Breast epithelium (tissue), 4 donors: ENCODE measurements at places on chromosomes 3 and 15.

GRCh38 chr3:41653571-41654239 lies 308.2 kb downstream of the ULK4 start:
- H3K4me3 ChIP-seq = no peak overlapping the region
- DNase-seq = no peak
- no peaks in the 10 kb centered on the region for H3K27me3 ChIP-seq

GRCh38 chr3:161016417-161017313 lies 88.5 kb downstream of the B3GALNT1 start:
- no peak overlapping the region for H3K27ac ChIP-seq
- no peak for DNase-seq

DNA sequence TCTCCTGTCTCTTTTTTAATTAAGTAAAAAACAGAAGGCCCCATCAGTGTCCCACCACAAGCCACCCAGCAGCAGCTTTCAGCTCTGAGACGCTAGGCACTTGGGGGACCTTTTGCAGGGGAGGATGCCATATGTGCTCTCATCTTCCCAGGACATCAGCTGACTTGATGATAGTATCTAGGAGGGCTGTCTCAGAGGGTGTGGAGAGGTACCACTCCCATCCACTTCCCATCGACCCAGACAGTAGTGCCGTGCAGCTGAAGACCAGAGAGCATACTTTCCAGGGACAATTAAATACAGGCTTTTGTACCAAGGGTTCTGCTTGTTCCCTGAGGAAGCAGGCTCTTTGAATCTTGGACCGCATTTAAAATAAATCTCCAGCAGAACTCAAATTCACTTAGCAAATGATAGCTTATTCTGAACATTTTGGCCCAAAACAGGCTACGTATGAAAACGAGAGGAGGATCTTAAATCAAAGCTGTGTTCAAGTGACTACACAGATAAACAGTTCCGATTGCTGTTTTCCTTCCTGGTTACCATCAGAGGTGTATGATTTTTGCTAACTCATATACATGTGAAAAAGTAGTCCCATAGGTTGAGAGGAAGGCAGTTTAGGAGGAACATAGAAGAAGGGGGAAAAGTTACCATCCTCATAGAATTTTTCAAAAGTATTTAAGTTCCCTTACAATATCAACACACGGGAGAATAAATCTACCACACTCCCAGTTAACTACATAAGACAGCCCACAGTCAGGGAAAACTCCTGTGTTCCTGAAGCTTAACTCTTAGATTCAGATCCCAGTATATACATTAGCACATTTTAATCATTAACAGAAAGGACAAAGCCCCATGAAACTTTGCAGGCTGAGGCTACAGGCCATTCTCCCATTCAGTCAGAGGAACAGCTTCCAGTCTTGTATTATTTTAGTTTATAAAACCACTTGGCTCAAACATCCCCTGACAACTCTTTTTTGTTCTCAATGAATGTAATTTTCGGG lies 9.5 kb downstream of the WNT5A start:
- H3K27ac ChIP-seq = no peak overlapping the region
- no peak for DNase-seq
- no peaks in the 10 kb centered on the region for H3K27me3 ChIP-seq
- no peaks in the 10 kb centered on the region for H3K36me3 ChIP-seq
- no peaks in the 10 kb centered on the region for H3K4me1 ChIP-seq

- H3K4me3 ChIP-seq = no peak overlapping the region
- H3K36me3 ChIP-seq = no peaks in the 10 kb centered on the region
- no peaks in the 10 kb centered on the region for H3K27me3 ChIP-seq
- H3K4me1 ChIP-seq = no peaks in the 10 kb centered on the region
Observed at GRCh38 chr3:19346759-19347158, 198.4 kb downstream of the KCNH8 start.

DNA sequence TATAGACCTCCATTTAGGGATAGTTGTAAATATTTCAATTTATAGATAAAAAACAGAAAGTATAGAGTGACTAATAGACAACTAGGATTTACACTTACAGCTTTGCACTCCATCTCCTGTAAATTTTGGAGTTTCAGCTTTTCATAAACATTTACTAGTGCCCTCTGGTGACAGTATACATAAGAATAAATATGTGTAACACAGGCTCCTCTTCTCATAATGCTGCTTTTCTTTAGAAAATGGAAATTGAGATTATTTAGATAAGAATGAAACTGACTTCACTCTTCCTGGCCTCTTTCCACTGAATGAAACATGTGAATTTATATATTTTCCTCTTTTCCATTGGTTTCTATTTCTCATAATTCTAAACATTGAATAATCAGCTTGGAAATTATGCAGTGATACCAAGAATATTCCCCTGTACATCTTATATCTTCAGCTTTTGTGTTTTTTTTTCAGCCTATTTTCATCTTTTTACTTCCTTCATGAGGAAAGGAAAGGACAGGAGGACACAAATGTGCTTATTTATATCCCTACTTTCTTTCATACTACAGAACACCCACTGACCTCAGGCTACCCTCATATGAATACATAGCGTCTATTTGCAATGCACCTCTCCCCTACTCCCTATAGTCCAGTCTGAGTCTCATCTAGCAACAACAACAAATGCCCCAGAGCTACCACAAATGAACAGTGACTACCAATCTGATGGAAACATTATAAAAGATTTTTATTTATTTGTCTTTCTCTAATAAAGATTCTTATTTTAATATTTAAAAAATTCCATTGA lies 103.1 kb upstream of the CCDC39 start:
- no peaks in the 10 kb centered on the region for H3K4me1 ChIP-seq
- H3K4me3 ChIP-seq = no peak overlapping the region
- H3K36me3 ChIP-seq = no peaks in the 10 kb centered on the region
- no peaks in the 10 kb centered on the region for H3K27me3 ChIP-seq

- H3K27me3 ChIP-seq = no peaks in the 10 kb centered on the region
- no peaks in the 10 kb centered on the region for H3K36me3 ChIP-seq
- H3K27ac ChIP-seq = no peak overlapping the region
- DNase-seq = no peak
- H3K4me3 ChIP-seq = no peak overlapping the region
- H3K4me1 ChIP-seq = no peaks in the 10 kb centered on the region
Observed at GRCh38 chr3:44414517-44415090, 62.9 kb downstream of the ZNF445 start.

DNA sequence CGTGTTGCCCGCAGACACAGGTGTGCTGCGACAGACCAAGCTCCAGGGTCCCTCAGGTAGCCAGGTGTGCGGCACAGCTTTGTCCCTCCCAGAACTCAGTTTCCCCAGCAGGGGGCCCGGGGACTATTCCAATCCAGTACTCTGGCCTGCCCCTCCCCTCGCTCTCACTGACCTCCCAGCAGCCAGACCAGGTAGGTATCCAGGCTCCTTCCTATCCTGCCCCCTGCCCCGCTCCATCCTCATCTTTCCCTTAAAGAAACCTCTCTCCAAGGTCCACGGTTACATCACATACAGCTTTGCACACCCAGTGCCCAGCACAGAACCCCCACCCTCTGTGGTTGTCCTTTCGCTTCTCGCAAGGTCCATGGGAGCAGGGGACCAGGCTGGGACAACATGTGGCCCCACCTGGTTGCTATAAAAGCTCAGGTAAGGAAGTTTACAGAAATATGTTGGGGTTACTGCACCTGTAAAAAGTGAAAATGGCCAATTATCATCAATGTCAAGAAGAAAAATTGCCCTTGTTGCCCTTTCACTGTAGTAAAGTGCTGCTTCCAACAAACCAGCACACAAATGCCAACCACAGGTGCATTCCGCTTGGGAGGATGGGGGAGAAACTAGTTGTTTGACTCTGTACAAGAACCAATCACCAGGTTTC lies 7.3 kb upstream of the CYP11A1 start:
- H3K36me3 ChIP-seq = no peaks in the 10 kb centered on the region
- peak overlapping the region; percentile 50 for H3K4me3 ChIP-seq
- no peak overlapping the region for H3K27ac ChIP-seq
- H3K27me3 ChIP-seq = no peaks in the 10 kb centered on the region
- no peaks in the 10 kb centered on the region for H3K4me1 ChIP-seq

DNA sequence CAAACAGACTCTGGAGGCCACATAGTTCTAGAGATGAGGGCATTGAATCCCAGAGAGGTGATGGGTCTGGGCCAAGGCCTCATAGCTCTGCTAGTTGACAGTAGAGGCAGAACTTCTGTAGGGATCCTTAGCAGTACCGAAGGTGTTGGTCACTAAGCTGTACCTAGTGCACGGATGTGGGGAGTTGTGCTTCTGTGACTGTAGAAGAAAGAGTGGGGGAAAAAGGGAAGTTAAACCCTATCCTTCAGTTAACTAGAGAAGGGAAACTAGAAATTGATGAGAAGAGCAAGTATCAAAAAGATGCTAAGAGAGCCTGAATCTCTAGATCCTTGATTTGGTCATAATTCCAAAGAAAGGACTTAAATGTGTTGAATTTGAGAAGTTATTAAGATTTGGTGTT lies 186.7 kb downstream of the NFKBIZ start:
- no peaks in the 10 kb centered on the region for H3K36me3 ChIP-seq
- no peak for DNase-seq
- H3K27me3 ChIP-seq = no peaks in the 10 kb centered on the region
- H3K4me1 ChIP-seq = no peaks in the 10 kb centered on the region
- H3K27ac ChIP-seq = no peak overlapping the region

DNA sequence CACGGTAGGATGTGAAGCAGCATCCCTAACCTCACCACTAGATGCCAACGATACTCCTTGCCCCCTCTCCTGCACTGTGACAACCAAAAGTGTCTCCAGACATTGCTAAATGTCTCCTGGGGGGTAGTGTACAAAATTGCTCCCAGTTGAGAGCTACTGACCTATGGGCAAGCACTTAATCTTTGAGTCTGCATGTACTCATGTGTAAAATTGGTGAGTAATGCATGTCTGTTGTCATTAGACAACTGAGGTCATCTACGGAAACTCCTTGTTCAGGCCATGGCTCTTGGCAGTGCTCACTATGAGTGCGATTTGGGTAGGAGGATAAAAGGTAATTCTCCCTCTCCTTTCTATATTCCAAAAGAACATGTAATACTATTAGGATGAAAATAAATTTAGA lies 29.2 kb downstream of the PDHB start:
- no peaks in the 10 kb centered on the region for H3K4me1 ChIP-seq
- H3K4me3 ChIP-seq = no peak overlapping the region
- no peak overlapping the region for H3K27ac ChIP-seq
- DNase-seq = no peak

GRCh38 chr3:171494457-171495109 lies 34.4 kb upstream of the TNIK start:
- H3K4me3 ChIP-seq = no peak overlapping the region
- no peak overlapping the region for H3K27ac ChIP-seq
- DNase-seq = no peak
- H3K4me1 ChIP-seq = no peaks in the 10 kb centered on the region
- H3K36me3 ChIP-seq = no peaks in the 10 kb centered on the region

- no peak for DNase-seq
- H3K27me3 ChIP-seq = no peaks in the 10 kb centered on the region
- no peak overlapping the region for H3K4me3 ChIP-seq
Observed at GRCh38 chr3:107845380-107846278, 245.2 kb downstream of the CD47 start.

GRCh38 chr15:58467121-58467721 lies 35.4 kb downstream of the LIPC start:
- no peak overlapping the region for H3K4me3 ChIP-seq
- H3K36me3 ChIP-seq = no peaks in the 10 kb centered on the region
- no peak overlapping the region for H3K27ac ChIP-seq

DNA sequence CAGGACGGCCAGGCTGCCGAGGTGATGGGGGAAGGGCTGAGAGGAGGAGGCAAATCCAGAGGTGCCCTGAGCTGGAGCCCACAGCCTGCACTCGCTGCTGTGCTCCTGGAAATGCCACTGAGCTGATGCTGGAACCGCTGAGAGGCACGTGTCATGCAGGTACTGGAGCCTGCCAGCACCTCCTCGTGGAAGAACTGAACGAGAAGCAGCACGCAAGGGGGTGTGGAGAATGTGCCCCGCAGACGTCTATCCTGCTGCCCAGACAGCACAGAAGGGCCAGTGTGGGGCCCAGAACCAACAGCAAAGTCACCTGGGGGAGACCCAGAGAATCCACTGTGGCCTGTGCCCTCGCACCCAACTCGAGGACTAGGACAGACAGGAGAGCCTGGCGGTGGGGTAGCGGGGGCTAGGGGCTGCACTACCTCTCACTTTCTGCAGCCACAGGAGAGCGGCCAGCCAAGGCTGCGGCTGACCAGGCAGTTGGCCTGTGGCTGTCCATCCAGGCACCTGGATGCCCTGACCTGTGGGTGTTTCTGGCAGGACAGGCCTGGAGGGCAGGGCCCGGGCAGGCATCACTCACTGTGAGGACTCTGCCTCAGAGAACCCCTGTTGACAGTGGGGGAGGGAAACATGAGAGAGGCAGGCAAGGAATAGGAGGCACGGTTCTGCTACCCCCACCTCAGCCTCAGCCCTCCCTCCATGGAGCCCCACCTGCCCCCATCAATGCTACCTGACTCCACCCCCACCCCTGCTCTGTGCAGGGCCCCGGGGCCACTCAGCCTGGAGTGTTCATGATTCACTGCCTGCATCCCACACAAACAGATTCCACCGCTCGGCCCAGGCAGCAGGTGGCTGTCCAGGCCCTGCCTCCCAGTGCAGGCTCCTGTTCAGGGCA lies 213.1 kb downstream of the TBC1D2B start:
- no peaks in the 10 kb centered on the region for H3K4me1 ChIP-seq
- H3K4me3 ChIP-seq = no peak overlapping the region
- H3K36me3 ChIP-seq = no peaks in the 10 kb centered on the region
- H3K27ac ChIP-seq = no peak overlapping the region
- H3K27me3 ChIP-seq = no peaks in the 10 kb centered on the region

- no peaks in the 10 kb centered on the region for H3K4me1 ChIP-seq
- no peaks in the 10 kb centered on the region for H3K27me3 ChIP-seq
- H3K27ac ChIP-seq = no peak overlapping the region
- no peak for DNase-seq
- H3K36me3 ChIP-seq = no peaks in the 10 kb centered on the region
- H3K4me3 ChIP-seq = no peak overlapping the region
Observed at GRCh38 chr3:135071483-135071882, 276.4 kb downstream of the EPHB1 start.

DNA sequence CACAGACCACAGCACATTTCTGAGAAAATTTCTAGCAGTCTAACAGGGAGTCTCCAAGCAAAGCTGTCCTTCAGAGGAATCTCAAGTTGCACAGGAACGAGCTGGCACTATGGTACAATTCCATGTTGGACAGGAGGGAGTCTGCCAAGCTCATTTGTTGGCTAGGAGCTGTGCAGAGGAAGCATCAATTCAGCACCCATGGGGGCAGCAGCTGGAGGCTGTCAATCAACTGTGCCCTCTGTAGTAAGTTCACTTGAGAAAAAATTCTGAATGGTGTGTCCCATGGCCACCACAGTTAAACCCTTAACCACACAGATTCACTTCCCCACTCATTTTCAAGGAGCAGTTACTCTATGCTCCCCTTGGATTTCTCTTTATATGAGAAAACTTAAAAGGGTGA lies 298.5 kb upstream of the PPP2R3A start:
- no peaks in the 10 kb centered on the region for H3K27me3 ChIP-seq
- H3K4me3 ChIP-seq = no peak overlapping the region
- DNase-seq = no peak
- H3K4me1 ChIP-seq = no peaks in the 10 kb centered on the region
- no peaks in the 10 kb centered on the region for H3K36me3 ChIP-seq
- no peak overlapping the region for H3K27ac ChIP-seq
